Fibroblast of villous mesenchyme (primary cell): ENCODE measurements at places on chromosomes 1 and 21. TPM values are rescaled to one million over a fixed set of nuclear protein-coding genes. Genes with fewer than 3 reads are reported as not detected.

The C1orf226 gene
- under 0.01 and 0.86 TPM in 2 replicates for total RNA-seq

The GPR137B gene
- total RNA-seq = 11.6 and 13.0 TPM in 2 replicates

The VANGL1 gene
- 8.7 and 10.8 TPM in 2 replicates for total RNA-seq

The TMEM82 gene
- not detected in 2 replicates for total RNA-seq

The SAMD11 gene
- 2.2 and 7.7 TPM in 2 replicates for total RNA-seq

The PLA2G2F gene
- not detected in 2 replicates for total RNA-seq
